Hematopoietic multipotent progenitor cell (in vitro differentiated cells): ENCODE measurements at places on chromosomes 6 and 20. TPM values are rescaled to one million over a fixed set of nuclear protein-coding genes. Genes with fewer than 3 reads are reported as not detected.

DNA sequence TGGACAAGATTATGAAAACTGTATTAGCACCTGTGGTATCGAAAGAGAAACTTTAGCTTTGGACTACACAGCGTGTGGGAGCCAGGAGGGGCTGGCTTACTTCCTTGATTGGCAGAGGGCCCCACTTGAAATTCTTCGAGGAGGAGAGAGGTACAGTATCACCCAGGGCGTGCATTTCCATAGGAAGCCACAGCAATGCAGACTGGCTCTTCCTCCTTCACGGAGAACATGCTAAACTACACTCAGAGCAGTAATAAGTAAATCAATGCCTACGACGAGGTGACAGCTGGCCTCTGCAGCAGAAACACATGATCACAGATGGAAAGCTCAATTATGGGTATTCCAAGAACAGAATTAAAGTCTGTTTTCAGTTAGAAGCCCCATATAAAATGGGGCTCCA is 44.2 kb downstream of the MYLK4 start:
- DNase-seq: no peak

- DNase-seq: no peak
Observed at GRCh38 chr20:60513141-60513540, 554.9 kb downstream of the CDH26 start.

DNA sequence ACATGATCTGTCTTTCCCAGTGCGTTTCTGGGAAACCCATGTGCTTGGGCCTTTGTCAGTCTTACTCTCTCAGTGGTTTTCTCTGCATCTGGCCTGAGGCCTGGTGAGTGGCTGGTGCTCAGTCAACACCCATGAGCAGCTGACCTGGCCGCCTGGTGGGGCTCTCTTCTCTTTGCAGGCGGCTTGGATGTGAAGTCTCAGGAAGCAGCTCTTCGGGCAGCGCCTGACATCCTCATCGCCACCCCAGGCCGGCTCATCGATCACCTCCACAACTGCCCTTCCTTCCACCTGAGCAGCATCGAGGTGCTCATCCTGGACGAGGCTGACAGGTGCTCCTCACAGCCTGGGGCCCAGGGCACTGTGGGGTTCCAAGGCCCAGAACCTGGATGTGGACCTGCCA is 10.8 kb downstream of the DDX27 start:
- peak; percentile 13 for DNase-seq

DNA sequence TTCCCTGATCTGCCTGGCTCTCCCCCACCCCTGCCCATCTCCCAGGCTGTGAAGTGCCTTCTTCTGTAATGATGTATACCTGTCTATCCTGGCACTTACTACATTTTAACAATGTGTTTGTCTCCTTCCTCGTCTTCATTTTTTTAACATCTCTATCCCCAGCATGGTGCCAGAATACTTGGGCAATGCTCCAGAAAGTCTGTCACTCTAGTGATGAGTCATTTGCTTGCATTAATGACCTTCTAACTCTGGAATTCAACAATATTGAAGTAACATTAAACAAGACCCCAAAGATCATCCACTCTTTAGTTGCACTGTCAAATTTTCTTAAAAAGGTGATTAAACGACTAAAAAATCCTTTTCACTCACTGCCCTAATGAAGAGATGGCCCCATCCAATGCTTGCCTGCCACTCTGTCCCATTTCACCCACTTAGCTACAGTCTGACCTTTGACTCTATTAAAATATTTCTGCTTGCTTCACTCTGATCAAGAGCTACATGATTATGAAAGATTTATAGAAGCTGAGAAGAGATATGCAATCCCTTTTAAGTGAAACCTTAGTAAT is 7.7 kb upstream of the KLHL31 start:
- no peak for DNase-seq

DNA sequence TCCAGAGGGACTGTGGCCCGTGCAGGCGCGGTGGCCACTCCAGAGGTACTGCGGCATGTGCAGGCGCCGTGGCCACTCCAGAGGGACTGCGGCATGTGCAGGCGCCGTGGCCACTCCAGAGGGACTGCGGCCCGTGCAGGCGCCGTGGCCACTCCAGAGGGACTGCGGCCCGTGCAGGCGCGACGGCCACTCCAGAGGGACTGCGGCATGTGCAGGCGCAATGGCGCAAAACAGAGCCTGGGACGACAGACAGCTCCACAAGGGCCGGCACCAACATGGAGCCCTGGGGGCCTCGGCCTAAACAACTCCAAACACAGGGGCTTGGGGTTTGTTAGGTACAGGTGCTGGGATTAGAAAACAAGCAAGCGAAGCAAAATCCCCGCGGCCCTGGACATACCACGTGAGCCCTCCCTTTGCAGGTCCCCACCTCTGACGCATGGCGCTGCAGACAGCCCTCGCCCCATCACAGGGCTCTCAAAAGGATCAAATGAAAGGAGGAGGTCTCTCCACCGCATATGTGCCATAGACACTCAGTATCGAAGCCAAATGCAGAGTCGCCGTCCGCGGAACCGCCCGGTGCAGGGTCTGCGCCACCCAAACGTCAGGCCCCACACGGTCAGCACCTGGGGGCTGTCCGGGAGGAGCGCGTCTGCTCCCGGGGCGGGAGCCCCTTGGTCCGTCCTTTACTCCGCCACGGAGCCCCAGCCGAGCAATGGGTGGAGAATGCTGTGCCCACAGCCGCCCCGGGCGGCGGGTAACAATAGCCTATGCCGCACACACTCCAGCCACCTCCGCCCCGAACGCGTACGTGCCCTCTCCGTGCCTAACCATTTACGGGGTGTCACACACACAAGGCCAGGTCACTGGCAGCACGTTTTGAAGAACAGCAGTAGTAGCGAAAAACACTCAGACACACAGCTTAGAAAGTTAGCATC is 85.7 kb downstream of the TAF4 start:
- no peak for DNase-seq

DNA sequence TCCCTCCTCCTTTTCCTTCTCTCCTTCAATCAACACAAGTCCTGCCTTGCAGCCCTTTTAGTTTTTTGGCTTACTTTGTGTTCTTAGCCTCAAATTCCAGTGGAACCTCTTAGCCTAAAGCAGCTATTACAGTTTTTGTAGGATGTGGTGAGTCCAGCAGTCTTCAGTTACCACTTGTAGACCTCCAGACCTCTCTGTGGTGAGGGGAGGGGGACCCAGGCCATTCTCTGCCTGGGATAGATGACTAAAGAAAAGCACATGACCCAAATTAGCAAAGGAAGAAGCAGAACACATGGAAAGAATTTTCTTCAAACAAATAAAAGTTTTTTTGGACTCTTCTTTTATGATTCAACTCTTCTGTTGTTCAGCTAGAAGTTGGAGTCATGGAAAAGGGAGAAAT is 246.5 kb downstream of the HAO1 start:
- DNase-seq: no peak

DNA sequence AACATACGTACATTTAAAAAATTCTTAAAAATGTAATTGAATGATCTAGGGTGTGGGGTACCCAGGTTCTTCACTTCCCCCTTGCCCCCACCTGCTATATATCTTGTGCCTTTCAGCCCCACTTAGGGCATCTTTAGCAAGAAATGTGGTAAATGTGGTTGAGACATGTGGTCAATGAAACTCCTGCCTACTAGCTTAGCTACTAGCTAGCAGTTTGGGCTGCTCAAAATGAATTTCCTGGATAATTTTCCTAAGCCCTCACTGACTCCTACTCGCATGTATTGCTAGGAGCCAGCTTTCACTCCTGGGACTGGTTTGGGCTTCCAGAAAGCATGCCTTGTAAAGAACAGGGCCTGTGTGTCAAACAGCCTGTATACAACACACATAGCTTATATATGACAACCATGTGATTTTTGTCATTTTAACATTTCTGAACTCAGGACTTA is 257.3 kb downstream of the ATXN1 start:
- no peak for DNase-seq

L3MBTL3 gene
- total RNA-seq: 6.5 TPM

KIAA0408 gene
- total RNA-seq: under 0.01 TPM

MROH8 gene
- 2.2 TPM for total RNA-seq

WRNIP1 gene
- 108 TPM for total RNA-seq

MEP1A gene
- total RNA-seq: not detected

LY6G6F gene
- total RNA-seq: 0.54 TPM
